Hematopoietic multipotent progenitor cell treated with erythropoietin and hydrocortisone succinate and interleukin-3 and kit ligand, for 4 days (in vitro differentiated cells): ENCODE measurements at places on chromosomes 4 and X.

GRCh38 chrX:45873781-45874180, 671.4 kb downstream of the ZNF674 start:
- DNase-seq = no peak

GRCh38 chr4:41935652-41936021, 408 bp downstream of the TMEM33 start:
- peak; percentile 70 for DNase-seq

DNA sequence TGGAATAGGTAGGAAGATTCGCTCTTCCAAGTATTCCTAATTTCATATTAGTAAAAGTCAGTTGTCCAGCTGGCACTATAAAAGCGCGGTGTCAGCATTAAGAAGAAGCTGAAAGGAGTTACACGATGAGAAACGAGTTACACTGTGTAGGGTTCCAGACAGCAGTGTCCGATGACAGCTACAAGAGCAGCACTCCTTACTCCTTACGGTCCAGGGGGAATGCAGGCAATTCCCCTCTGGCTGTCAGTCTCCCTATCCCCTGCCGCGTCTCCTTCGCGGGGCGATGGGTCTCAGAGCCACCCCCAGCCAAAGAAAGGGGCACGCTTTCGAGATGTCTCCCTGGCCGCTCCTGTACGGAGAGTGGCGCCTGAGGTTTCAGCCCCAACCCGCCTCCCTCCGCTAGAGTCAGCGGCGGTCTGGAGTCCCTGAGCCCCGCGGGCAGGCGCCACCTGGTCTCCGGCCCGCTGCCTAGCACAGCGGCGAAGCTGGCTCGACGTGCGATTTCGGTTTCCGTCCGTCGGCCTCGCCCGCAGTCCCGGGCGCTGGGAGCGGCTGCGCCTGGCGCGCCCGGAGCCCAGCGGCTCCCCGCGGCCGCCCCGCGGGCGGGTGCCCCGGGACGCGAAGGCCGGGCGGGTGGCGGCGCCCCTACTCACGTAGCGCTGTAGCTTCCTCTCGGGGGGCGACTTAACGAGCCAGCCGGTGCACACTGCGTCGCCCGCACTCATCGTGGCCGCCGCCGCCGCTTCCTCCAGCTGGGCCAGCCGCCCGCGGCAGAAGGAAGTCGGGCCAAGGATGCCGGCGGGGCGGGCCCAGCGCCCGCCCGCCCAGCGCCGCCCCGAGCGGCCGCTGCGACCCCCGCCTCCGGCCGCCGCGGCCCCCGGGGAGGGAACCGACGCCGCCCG, at the start of gene GAB3:
GAB3 (minus strand) TSS at position 777 of the 902 bp plus-strand sequence; CDS start at position 725, 52 bp downstream.
- DNase-seq = peak; percentile 67

GRCh38 chr4:168095776-168096406, 3.6 kb downstream of the ANXA10 start:
- no peak for DNase-seq

GRCh38 chr4:161929956-161930355, 233.8 kb downstream of the FSTL5 start:
- no peak for DNase-seq

DNA sequence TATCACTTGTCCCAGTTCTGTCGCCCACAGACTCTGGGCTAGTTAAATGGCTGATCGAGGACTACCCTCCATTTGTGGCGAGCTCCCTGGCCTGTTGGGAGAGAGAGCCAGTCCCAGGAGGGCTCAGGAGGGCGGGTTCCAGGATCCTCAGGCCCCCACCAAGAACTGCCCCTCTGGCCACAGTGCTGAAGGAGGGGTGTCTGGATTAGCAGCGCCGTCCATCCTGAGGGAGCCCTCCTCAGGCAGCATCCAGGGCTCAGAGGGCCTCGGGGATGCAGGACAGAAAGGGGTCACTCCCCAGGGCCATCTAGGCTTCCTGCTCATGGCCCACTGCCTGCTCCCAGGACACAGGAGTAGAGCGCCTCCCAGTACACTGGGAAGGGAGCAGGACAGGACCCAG, 6.1 kb downstream of the PNMA5 start:
- DNase-seq = no peak

DNA sequence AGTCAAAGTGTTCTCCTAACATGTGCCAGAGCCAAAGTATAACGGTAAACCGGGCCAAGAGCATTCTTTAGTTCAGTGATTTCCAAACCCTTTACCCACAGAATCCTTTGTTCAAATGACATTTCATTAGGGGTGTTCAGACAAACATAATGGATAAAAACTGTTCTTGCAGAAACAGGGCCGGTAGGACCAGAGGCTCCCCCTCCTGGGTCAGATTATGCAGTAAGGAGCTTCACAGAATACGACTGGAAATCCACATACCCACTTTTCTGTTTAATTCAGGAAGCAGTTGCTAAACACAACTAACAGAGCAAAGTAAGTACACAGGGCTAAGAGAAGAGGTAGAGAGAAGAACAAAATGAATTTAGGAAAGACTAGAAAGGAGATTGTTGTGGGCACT, 46.6 kb upstream of the TMEM184C start:
- no peak for DNase-seq

DNA sequence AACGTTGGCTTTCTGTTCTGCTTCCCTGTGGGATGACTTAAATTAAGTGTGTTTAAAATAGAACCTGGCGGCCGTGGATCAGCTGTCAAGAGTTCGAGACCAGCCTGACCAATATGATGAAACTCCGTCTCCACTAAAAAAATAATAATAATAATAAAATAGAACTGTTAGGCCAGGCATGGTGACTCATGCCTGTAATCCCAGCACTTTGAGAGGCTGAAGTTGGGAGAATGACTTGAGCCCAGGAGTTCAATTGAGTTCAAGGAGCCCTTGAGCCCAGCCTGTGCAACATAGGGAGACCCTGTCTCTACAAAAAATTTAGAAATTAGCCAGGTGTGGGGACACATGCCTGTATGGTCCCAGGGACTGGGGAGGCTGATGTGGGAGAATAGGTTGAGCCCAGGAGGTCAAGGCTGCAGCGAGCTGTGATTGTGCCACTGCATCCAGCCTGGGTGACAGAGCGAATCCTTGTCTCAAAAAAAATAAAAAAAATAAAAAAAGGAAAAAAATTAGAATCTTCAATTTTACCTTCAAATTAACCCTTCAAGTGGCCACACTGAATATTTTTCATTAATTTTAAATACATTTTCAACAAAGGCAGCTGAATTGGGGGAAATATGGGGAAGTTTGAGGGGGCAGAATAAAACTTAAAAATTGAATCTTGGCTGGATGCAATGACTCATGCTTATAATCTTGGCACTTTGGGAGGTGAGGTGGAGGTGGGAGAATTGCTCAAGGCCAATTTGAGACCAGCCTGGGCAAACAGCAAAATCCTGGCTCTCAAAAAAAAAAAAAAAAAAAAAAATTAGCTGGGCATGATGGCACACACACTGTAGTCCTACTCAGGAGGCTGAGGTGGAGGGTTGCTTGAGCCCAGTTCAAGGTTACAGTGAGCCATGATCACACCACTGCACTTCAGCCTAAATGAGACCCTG, 31.8 kb upstream of the HSD17B13 start:
- no peak for DNase-seq

DNA sequence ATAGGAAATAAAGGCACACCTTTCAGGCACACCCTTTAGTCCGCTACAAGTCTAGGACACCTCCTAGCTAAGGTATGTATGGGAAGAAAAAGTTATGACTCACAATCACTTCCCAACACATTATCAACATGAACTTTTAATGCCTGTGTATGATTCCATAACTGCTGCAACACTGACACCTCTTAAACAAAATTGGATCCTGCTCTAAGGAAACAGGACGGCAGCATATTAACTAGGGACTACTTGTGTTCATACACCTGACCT, 2.4 kb upstream of the PPP3CA start:
- no peak for DNase-seq

GRCh38 chrX:49310371-49310770, 6.9 kb downstream of the GAGE10 start:
- DNase-seq = no peak

DNA sequence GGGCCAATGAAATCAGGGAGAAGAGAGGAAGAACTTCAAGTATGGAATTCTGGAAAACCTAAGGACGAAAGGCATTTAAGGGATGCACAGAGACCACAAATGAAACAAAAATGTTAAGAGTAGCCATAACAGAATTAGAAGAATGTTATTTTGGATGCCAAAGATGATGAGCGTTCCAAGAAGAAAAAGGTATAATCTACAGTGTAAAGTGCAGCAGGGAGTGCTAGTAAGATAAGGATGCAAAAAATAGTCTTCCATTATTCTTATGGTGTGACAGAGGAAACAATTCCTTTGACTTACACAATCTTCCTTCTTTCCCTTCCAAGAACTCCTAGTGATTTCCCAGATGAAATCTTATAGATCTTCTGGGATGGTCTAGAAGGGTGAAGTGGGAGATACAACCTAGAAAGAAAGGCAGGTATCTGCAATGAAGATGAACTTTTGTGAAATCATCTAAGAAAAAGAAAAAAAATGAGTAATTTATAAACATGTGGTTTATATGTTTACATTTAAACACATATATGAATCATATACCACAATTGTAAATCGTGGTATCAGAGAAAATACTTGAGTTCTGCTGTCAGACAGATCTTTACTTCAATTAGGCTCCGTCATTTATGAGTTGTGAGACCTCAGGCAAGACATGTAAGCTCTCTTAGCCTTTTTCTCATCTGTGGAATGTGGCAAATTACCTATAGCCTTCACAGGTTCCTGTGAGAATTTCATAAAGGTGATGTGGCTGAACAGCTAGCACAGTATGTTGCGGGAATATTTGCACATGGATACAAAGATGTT, 8.1 kb downstream of the MORF4L2 start:
- DNase-seq = no peak

DNA sequence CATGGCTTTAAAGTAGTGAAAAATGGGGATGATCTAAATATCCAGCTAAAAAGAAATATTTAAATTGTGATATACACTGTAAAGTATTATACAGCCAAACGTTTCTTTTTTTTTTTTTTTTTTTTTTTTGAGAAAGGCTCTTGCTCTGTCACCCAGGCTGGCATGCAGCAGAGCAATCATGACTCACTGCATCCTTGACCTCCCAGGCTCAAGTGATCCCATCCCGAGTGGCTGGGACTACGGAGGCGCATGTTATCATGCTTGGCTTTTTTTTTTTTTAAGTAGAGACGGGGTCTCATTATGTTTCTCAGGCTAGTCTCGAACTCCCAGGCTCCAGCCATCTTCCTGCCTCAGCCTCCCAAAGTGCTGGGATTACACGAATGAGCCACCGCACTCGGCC, 17.1 kb downstream of the SMIM14 start:
- DNase-seq = no peak

- no peak for DNase-seq
Measured at GRCh38 chrX:110741213-110741796, 54.3 kb downstream of the CHRDL1 start.

DNA sequence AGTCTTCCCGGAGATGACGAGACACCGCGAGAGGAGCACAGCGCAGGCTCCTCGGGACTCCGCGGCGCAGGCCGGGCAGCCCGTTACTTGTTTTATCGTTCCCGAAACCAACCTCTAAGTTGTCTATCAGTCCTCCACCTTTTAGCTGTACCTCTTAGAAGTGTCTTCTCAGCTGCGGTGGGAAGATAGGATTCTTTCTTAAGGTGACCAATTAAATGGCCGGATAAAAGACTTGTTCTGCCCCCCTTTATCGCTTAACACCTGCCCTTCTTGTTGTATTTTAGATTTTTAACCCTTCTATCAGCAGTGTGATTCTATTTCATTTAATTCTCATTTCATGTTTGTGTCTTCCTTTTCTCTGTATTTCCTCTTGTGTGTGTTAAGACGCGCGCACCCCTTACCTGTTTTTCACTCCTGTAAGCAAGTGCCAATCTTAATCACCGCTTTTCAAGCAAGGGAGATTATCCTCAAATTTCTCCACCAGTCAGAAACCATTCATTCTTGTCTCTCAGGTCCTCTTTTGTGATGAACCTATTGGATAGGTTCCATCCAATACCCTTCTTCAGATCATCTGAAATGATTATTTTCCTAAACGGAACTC, at the start of gene SLC9B2:
SLC9B2 (minus strand) TSS at position 15 of the 601 bp plus-strand sequence. CDS start 9,211 bp downstream, outside the sequence.
- DNase-seq = peak; percentile 80

GRCh38 chr4:51931461-51931860, 88.5 kb downstream of the DCUN1D4 start:
- DNase-seq = no peak

DNA sequence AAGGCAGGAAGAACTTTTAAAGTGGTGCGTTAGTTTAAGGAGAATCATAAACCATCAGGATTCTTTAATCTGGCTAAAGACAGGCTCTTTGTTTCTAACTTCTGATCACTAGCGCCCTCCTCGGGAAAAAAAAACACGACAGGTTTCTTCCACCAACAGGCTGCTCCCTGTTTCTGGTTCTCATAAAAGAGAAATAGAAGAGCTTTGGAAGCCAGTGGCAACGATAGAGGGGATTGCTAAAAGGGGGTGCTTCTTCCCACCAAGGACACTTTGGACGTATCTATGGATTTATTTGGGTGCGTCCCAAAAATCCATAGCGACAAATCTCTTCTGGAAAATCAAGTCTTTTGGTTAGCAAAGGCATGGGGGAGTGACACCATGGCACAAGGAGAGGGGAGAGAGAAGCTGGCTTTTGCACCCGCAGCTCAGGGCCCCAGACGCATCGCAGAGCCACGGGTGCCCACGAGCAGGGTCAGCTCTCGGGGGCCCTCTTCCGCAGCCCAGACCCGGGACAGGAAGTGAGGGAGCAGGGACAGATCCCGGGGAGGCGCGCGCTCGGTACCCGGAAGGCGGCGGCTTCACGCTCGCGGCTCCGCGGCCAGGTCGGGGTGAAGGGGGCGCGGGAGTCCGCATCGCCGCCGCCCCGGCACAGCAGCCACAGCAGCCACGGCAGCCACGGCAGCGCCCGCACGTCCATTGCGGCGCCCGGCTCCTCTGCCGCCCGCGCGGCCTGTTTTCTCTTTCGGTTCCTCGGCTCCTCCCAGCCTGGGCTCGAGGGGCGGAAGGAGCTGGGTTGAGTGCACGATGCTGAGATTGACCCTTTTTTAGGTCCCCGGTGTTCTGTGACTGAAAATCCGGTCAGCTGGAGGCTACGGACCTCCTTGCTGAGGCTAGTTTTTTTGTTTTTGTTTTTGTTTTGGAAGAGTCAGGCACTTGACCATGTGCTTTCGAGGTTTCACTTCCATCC, at the start of gene CTSO:
CTSO (minus strand) TSS at position 716 of the 967 bp plus-strand sequence; CDS start at position 697, 19 bp downstream.
- peak; percentile 91 for DNase-seq
